ENCODE measurements at places on chromosomes 13 and 19.

DNA sequence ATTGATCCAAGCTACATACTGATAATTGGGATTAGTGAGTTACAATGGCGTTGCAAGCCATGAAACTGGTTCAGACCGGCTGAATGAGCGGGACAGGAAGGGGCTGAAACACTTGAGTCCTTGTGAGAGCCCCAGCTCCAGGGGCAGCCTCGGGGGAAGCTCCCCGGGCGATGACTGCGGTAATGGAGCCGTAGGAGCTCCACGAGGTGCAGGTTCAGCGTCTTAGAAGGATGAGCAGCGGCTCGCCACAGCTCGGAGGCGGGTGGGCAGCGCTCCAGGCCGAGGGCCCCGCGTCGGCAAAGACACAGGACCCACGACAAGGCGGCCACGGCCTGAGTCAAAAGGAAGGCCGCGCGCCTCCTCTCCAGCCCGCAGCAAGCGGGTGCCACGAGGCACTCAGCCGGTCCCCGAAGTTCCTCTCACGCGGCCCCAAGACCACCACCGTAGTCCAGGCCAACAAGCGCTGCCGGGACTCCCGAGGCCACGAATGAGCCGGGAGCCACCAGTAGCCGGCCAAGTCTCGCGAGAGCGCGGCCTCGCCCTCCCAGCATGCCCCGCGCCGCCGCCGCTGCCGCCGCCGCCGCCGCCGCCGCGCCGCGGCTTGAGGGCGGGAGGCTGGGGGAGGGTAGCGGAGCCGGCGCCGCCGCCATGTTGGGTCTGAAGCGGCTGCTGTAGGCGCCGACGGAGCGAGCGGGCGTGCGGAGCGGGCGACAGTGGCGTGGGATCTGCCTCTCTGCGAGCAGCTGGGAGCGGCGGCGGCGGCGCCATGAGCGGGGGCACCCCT is at the start of gene LSM14A:
TSS of gene LSM14A (plus strand) at position 628 of the 784 bp plus-strand sequence. CDS start at position 767, 139 bp downstream.
- peak; percentile 95 for DNase-seq

- DNase-seq, result no peak
These were observed 2.8 kb upstream of the LHFPL6 start for GRCh38 chr13:39605677-39606320.

- DNase-seq, result no peak
These were observed 60.4 kb upstream of the ABCC4 start for GRCh38 chr13:95361686-95362085.

GRCh38 chr13:77406644-77407440 is 79.9 kb upstream of the MYCBP2 start:
- no peak for DNase-seq

DNA sequence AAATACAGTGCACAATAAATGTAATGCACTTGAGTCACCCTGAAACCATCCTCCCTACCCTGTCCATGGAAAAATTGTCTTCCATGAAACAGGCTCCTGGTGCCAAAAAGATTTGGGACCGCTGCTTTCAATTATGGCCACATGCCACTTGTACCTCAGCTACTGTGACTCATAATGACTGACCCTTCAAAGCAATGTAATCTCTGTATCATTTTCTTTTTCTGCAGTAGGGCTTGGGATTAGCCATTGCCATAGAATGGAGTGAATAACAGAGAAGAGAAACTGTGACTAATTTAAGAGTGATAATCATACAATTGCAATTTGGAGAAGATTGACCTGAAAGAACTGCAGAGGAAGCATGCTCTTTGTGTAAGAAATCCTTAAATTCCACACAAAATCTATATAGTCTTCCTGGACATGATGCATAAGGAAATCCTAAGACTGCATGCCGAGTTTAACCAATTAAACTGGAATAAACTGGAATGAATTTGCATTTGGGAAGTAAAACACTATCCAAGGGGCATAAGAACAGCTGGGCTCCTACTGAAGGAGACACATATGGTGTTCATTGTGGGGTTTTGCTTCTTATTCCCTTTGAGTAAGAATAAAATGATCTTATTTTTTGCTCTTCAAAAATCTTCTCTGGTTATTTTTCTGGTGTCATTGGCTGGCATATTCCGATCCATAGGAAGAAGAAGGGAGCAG is 59.5 kb upstream of the SLC7A1 start:
- no peak for DNase-seq

DNA sequence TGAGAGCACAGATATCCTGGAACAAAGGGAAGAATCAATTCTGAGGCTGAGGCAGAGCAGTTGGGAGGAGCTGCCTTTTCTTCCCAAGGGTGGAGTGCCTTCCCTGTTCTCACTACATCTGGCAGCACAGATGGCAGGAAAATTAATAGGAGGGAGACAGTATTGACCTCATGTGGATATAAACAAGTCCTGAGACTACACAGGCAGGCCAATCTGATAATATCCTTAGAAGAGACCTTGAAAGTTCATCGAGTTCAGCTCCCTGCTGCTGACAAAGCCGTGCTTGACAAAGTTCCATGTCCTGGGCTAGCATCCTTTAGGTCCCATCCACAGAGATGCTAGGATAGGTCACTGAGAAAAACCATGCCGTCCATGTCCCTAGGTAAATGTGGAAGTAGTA is 1451.5 kb downstream of the EFNB2 start:
- DNase-seq, result no peak

DNA sequence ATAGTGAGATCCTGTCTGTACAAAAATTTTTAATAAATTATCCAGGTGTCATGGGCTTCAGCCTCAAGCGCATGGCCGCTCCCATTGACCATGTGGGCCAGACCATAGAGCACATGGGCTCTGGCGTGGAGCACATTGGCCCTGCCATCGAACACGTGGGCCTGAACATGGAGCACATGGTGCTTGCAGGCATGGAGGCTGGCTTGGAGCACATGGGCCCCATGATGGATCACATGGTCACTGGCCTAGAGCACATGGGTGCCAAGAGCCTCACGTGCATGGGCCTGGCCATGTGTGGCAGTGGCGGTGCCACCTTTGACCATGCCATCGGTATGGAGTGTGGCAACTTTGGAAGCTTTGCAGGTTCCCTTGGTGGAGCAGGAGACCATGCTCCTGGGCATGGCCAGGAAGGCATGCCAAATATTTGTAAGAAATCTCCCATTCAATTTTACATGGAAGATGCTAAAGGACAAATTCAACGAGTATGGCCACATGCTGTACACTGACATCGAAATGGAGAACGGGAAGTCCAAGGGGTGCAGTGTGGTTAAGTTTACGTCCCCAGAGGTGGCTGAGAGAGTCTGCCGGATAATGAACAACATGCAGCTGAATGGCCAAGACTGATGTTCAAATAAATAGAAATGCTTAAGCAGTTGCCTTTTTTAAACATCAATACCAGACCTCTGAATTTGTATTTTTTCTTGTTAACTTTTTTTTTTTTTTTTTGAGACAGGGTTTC is 21.3 kb upstream of the SLC1A5 start:
- no peak for DNase-seq

DNA sequence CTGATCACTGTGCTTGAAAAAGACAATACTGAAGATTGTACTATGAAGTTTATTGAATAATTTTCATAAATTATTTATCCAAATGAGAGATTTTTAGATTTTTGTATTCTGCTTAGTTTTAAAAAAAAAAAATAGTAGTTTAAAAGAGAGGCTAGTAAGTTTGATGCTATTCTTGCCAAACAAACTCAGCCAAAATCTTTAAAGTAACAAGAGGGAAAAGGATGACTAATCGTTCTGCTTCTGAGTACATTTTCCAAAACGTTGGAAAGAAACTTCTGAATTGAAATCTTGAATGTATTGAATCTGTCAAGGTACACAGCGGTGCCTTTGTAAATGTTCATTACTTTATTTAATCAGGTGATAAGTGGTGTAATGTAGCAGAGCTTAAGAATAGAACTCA is 34.4 kb downstream of the NUP58 start:
- no peak for DNase-seq

DNA sequence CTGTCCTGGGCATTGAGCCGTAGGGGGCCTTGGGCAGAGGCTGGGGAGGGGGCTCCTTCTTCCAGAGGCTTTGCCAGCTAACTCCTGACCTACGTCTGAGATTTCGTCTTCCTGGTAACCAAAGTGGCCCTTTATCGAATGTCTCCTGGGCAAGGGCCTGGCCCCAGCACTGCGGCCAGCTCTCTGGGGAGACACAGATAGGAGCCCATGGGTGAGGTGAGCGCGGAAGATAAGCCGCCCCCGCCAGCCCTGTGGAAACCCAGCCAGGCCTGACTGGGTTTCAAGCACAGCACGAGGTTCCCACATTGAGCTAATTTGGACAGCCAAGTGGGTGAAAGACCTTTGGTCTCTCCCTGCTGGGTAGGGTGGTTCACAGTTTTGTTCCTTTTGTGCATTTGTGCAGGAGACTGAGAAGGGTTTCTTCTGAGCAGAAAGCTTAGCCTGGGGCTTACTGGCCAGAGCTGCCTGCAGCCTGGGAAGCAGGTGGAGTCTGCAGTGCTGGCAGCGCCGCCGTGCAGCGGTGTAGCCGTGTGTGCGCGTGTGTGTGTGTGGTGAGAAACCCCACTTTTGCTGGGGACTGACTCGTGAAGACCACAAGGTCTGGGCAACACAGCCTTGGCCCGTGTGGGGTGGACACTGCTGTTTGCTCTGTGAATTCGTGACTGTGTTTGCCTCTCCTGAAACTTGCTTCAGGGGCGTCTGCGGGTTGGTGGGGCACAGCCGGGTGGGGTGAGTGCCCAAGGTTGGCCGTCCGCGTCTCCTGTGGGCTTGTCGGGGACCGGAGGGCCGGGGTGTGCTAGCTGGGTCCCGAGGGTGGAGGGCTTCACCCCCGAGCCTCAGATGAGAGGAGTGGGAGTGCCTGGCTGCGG is 2.5 kb downstream of the BSG start:
- no peak for DNase-seq

DNA sequence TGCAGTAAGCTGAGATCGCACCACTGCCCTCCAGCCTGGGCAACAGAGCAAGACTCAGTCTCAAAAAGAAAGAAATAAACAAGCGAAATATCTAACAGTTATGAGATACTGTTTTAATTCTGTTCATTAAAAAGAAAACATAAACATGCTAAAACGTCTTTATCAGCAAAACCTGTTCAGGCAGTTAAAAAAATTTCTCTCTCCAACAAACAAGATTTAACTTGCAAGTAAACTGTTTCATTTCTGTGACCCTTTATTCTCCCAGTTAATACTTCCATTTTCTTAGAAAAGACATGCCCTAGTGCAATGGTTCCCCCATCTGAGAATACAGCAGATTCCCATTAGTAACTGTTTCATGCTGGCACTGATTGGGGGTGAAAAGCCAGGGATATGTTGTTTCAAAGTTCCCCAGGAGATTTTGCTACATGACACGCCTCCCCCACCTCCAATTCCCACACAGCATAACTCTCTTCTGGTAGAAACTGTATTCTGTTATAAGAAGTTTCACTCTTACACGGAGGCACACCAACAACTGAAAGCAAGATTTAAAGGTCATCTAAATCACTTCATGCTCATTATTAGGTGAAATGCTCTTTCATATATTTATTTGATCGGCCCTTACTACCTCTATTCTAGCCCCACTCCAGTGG is 24.4 kb downstream of the ELF1 start:
- DNase-seq, result no peak

- DNase-seq, result no peak
These were observed 1.2 kb downstream of the TBC1D17 start for GRCh38 chr19:49878744-49879070.

DNA sequence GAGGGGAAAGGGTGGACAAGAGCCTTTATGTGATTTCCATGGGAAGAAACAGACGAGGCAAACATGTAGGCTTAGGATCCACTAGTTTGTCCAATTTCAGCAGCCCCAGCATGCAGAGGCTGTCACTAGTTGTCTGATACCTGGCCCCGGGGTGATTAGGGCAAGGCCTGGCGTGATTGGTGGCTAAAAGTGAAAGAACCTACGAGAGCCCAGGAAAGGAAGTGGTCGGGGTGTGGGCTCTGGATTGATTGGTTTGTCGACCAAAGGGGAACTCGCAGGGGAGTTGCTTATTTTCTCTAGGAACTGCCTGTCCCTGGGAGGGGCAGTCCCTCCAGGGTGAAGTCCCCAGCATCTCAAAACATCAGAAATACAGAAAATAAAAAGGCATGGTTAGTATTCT is 64.2 kb upstream of the UQCRFS1 start:
- DNase-seq, result no peak

- DNase-seq, result peak; percentile 41
These were observed 3.5 kb downstream of the COPE start for GRCh38 chr19:18915639-18916038.

GRCh38 chr13:41408121-41408520 is 49.2 kb upstream of the RGCC start:
- no peak for DNase-seq

DNA sequence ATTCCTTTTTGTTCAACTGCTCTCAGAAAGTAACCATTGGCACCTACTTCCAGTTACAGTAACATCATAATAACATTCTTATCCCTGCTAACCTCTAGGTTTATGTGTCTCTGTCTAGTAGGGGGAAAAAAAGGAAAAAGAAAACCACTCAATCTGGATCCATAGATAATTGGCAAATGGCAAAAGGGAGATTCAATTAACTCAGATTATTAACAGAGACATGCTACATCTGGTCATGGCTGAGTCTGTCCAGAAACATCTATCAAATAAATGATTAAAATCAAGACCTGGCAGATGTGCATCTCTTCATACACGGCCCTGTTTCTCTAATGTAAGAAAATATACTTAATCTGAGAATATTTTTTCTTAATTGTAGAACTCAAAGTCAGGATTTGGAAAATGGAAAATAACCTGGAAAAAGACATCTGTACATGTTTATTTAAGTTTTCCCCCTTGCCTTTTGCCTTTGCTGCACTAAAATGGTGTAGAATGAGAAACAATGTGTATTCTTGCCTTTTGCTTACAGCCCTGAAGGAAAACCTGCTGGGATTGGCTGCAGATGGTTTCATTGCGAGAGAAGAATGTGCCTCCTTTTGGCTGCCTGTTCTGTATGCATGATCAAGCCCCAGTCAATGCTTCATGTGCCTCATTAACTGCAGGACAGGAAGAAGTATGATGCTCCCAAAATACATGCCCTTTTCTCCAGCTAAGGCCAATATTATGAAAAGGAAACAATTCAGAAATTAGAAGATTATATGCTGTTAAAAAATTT is 921.6 kb upstream of the PCDH20 start:
- DNase-seq, result no peak

GRCh38 chr13:33454844-33455705 is 169.5 kb upstream of the STARD13 start:
- DNase-seq, result no peak

GRCh38 chr19:1941146-1942077 is at the start of gene CSNK1G2:
CSNK1G2 (plus strand) TSS chr19:1941172; CDS start chr19:1969773, 28,601 bp downstream.
- no peak for DNase-seq

GRCh38 chr13:40599124-40599523 is 67.3 kb downstream of the FOXO1 start:
- no peak for DNase-seq

- no peak for DNase-seq
These were observed 897 bp upstream of the DMKN start for GRCh38 chr19:35514282-35514809.

DNA sequence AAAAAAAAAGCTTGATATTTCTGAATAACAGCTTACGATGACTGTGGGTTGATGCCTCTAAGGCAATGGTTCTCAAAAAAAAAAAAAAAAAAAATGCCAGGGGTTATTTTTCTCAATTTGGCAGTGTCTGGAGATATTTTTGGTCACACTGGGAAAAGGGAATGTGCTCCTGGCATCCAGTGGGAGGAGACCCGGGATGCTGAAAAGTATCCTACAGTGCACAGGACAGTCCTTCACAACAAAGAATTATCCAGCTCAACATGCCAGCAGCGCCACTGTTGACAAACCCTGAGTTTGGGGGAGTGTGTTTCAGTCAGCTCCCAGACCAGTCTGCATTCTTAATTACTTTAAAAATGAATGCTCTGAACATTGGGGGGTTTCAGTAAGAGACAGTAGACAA is 54.5 kb downstream of the FLT3 start:
- no peak for DNase-seq

All from endothelial cell (in vitro differentiated cells).